ENCODE measurements at places on chromosomes 11 and 22.

- no peak for DNase-seq
Measured at GRCh38 chr11:44359162-44359561, 49.2 kb upstream of the ALX4 start.

DNA sequence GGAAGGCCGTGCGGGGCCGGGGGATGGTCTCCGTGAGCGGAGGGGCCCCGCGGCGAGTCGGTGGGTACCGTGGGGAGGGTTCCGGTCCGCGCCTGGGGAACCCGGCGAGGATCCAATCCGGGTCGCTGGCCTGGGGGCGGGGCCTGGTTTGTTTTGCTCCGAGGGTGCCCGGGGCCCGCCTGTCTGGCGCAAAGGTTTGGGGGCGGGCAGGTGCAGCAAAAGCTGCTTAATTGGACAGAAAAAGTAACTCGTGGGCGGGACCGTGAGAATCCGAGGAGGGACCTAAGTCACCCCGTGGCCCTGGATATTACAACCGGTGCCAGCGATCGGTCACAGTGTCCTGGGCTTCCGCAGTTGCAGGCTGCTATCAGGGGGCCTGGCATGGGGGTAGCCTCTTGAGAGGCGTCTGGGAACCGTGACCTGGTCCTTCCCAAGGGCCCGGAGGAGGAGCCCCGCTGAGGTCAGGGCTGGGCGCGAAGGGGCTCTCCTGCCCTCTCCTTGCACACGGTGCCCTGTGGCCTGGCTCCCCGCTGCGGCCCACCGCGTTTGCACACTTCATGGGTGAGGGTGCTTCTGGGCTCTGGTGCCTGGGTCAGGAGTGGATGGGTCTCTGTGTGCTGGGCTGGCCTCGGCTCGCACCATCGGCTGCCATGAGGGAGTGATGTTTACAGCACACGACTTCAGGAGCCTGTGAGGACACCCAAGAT, 1.4 kb downstream of the PNPLA2 start:
- DNase-seq: peak; percentile 93

DNA sequence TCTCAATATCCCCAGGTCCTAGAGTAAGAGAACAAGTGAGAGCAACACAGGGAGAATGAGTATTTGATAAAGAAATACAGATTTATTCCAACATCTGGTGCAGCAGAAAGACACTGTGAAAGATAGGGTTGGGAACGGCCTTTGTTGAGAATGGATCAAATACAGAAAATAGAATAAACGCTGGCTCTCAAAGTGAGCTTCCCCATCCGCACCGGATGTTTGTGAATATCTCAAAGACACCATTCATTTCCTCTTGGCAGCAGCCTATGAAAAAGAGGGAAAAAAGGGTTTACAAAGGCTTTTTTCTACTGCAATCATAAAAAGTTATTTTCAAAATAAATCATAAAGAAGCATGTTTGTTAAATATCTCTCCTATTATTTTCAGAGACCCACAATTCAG, 279.3 kb downstream of the CASP12 start:
- no peak for DNase-seq

- no peak for DNase-seq
Measured at GRCh38 chr11:120391854-120392253, 55.6 kb downstream of the ARHGEF12 start.

DNA sequence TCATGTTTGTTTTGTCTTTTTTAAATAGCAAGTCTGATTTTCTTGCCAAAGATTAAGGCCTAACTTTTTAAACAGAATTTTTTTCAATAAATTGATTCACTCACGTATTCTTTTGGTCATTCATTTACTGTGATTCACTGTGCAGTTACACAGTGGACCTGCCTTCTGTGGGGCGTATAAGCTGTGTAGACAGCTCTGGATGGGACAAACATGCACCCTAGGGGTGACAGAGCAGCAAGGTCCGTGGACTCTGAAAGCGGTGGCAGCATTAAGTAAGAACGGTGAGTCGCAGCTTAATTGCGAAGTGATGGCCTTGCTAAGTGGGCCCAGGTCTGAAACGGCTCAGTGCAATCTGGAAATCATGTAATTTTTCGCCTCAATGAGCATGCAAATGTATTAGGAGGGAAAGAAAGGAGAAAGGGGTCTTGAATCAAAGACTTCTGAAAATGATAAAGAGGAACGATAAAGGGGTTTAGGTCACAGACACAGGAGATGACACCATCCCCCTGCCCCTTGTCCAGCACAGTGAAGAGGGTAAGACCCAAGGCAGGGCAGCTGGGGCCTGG, 113.1 kb downstream of the SPATA19 start:
- DNase-seq: no peak

DNA sequence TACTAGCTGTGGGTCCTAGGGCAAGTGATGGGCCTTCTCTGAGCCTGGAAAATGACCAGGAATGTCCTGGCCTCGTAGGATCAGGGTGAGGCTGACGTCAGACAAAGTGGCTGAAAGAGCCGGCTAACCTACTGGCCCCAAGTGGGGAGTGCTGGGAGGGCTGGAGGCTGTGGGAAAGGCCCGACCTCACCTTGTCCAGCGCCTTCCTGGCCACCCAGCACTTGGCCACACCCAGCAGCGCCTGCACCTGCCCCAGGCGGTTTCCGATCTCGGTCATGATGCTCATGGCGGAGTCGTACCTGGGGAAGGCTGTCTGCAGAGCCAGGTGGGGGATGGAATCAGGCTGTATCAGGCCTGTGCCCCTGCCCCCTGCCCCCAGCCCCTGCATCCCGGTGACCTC, 7.5 kb downstream of the RAPSN start:
- DNase-seq: no peak
